ENCODE measurements at places on chromosomes 16 and 17. TPM values are rescaled to one million over a fixed set of nuclear protein-coding genes. Genes with fewer than 3 reads are reported as not detected.

The HID1 gene
- polyA plus RNA-seq: 42.3 TPM

DNA sequence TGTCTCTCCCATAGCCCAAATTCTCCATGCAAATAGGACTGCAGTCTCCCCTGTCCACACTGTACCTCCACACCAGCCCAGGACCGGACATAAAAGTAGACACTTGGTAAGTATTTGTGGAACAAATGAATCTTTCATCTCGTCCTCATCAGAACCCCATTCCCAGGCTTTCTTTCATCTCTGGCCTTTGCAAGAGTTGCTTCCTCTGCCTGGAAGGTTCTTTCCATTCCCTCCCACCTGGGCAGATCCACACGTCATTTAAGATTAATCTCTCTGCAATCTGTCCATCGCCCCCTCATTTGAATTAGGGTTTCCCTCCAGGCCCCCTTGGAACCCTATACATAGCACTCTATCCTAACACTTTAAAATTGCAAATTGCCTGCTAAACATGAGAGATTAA is 3.9 kb upstream of the NXPH3 start:
- peaks cover 64% of the 10 kb centered on the region for H3K27me3 ChIP-seq
- H3K4me3 ChIP-seq: no peak overlapping the region
- H3K27ac ChIP-seq: no peak overlapping the region
- H3K4me1 ChIP-seq: peaks cover 14% of the 10 kb centered on the region
- DNase-seq: no peak
- no peaks in the 10 kb centered on the region for H3K36me3 ChIP-seq

- no peak for DNase-seq
- H3K27me3 ChIP-seq: peaks cover 3% of the 10 kb centered on the region
These were observed 247.7 kb downstream of the UTP18 start for GRCh38 chr17:51508048-51508447.

GRCh38 chr17:70230850-70231640 is 61.7 kb downstream of the KCNJ2 start:
- no peaks in the 10 kb centered on the region for H3K27me3 ChIP-seq
- H3K27ac ChIP-seq: no peak overlapping the region
- no peaks in the 10 kb centered on the region for H3K4me1 ChIP-seq
- DNase-seq: no peak

DNA sequence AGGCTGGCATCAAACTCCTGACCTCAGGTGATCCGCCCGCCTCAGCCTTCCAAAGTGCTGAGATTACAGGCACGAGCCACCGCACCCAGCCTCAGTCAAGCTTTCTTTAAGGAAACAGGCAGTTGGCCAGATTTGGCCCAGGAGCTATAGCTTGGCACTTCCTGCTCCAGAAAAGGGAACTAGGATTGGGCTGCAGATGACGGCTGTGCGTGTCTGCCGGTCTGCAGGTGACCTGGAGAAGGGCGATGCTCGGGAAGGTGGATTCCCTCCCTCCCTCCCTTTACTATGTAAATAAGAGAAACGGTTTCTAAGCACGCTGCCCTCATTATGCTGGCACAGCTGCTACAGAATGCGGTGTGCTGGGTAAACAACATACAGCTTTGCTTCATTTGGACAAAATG is 215.9 kb downstream of the RPTOR start:
- no peaks in the 10 kb centered on the region for H3K27me3 ChIP-seq
- no peak for DNase-seq
- no peaks in the 10 kb centered on the region for H3K4me1 ChIP-seq

- DNase-seq: no peak
- H3K27me3 ChIP-seq: peaks cover 3% of the 10 kb centered on the region
- no peaks in the 10 kb centered on the region for H3K4me1 ChIP-seq
These were observed 1.6 kb upstream of the ODF4 start for GRCh38 chr17:8337802-8338752.

Measured in large intestine (tissue), 12 donors.